ENCODE measurements at places on chromosomes 12 and 14.

DNA sequence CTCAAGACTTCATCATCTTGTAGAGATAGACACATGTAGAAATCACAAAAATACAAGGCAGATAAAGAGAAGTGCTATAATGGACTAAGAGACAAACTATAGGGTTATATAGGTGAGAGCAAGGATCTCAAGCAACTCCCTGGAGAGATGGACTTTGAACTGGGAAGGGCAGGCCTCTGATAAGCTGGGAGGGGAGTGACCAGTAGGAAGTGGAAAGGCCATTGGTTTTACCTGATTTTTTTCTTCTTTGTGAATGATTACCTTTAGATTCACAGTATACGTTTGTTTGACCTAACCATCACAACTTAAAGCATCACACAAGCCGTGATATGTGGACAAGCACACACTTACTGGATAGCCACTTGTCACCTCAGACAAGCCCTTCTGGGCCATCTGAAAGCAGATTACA lies 5.2 kb upstream of the TEP1 start:
- DNase-seq, result no peak

- DNase-seq, result no peak
Measured at GRCh38 chr14:92846162-92846897, 52.2 kb downstream of the GOLGA5 start.

GRCh38 chr12:128652136-128652751 lies 171.5 kb downstream of the SLC15A4 start:
- DNase-seq, result no peak

DNA sequence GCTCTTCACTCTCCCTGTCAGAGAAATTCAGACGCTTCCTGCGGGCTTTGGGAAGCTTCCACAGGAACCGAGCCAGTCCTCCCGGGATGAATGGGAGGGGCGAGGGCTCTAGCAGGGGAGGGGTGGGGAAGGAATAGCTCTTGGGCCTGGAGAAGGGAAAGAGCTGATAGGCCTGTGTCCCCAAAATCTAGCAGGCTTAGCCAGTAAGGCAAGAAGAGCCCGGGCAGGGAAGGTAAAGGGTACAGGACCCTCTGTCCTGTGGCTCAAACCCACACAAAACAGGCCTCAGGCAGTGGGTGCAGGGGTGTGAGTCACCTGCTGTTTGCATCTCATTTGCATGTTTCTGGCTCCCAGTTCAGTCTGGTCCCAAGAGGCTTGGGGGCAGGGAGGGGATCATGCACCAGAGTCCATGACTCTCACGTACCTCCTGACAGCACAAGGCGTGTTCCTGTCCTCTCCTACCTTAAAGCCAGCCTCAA lies 8.7 kb upstream of the SMUG1 start:
- DNase-seq, result no peak

DNA sequence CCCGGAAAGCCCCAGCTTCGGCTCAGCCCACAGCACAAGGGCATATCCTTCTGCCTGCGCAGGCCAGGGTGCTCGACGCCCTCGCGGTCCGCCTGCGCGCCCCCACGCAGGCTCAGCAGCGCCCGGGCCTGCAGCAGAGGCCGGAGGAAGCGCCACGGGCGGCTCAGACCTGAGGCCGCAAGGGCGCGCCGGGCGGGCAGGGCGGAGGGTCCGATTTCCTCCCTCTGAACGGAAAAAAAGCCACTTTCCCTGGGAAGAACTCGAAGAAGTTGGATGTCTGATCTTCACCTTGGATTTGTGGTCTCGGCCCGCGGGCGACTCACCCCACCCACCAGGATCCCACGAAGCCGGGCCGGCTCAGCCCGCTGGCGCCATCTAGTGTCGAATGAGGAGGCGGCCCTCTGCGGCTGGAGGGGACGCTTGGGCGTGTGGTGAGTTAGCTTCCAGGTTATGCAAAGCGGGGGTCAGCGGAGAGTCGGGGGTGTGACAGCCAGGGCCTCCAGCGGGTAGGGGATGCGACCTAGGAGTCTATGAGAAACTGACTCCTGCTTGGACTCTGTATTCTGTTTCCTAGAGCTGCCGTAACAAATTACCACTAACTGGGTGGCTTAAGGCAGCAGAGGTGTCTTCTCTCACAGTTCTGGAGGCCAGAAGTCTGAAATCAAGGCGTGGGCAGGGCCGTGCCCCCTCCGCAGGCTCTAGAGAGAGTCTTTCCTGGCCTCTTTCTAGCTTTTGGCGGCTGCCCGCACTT lies 40.0 kb upstream of the SRSF5 start:
- DNase-seq, result no peak

DNA sequence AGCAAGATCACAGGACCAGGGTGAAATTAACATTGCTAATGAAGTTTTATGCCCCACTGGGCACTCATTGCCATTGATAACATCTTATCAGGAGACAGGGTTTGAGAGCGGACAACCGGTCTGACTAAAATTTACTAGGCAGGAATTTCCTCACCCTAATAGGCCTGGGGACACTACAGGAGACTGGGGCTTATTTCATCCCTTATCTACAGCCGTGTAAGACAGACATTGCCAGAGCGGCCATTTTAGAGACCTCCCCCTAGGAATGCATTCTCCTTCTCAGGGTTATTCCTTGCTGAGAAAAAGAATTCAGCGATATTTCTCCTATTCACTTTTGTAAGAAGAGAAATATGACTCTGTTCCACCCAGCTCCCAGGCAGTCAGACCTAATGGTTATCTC lies 8.3 kb downstream of the OR4K17 start:
- no peak for DNase-seq

- DNase-seq, result no peak
Measured at GRCh38 chr12:66832997-66833396, 154.1 kb upstream of the GRIP1 start.

DNA sequence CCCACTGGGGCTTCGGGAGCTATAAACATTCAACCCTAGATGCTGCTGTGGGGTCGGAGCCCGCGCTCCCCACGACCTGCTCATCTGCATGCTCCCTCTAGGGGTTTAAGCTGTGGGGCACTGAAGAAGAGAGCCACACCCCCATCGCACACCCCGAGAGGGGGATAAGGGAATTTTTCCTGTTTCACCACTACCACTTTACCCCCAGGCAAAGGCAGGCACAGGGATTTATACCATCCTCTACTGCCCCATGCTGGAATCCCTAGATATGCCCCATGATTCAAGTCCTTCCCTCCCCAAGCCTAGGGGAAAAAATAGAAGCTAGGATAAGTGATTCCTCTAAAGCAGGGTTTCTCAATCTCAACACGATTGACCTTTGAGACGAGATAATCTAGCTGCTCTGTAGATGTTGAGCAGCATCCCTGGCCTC lies 59.9 kb upstream of the CCDC60 start:
- DNase-seq, result no peak

DNA sequence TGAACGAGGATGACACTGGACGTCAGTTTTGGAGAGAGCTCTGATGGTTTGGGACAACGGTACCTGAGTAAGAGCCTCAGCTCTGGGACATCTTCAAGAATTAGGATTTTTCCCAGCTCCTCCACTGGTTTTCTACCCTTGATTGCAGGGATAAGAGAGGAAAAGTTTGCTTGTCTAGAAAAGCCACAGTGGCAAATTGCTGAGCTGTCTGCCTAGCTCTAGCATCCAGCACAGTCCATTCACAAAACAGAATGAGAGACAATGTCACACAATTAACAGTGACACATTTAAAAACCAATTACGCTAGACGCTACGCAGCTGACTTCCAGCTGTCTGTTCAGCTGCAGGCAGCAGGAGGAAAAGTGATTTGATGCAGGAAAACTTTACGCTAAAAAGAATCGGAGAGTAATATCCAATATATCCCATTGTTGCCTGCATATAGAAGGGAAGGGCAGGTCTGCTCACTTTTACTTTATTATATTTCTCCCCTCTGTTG lies 168.1 kb upstream of the PRICKLE1 start:
- DNase-seq, result no peak

DNA sequence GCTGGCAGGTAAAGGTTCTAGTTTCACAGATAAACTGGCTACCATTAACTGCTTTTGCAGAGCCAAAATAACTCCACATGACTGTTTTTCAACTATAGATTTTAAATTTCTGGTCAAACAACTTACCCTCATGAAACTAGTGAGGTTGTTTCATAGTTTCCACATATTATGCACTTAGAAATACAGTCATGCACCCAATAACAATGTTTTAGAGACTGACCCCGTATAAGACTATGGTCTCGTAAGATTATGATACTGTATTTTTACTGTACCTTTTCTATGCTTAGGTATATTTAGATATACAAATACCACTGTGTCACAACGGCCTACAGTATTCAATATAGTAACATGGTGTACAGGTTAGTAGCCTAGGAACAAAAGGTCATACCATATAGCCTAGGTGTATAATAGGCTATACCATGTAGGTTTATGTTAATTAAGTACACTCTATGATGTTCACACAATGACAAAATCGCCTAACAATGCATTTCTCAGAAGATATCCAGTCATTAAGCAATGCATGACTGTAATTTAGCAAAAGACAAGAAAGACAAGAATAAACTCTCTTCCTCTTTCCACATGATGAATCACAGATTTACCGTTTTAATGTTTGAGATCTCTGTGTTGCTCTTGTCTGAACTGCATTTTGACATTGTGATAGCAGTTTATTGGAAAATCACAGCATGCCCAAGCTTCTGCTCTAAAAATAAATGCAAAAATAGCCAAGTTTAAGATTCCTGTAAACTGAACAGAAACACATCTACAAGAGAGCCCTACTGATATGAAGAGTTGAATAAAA lies 17.1 kb downstream of the DICER1 start:
- DNase-seq, result no peak

DNA sequence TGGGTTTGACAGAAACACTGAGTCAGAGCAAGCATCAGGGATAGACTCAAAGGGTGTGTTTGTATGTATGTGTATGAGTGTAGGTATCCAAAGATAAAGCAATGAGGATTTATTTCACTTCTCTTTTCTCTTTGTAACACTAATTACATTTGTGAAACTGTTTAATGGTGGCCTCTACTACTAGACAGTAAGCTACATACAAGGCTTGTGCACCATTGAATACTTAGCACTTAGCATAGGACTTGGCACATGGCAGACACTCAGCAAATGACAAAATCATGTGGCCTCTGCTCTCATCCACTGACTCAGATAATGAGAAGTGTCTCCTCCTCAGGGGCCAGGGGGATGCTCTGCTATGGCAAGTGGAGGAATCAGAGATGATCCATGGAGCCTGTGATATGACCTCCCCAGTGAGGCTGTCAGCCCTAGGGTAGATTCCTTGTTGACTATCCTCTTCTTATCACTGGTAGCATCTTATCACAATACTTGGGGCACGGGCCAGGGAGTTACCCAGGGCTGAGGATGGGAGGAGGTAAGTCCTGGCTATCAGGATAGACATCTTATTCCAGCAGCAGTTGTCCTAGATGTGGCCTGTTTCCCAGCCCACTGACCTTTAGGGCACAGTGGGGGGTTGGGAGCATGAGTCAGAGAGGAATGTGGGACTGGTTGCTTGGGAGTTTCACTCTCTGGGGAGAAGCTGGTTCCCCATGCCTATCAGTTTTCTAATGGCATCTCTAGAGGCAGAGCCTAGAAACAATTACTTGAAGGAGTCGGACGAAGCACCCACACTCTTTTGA lies 71.2 kb upstream of the HOXC13 start:
- no peak for DNase-seq

DNA sequence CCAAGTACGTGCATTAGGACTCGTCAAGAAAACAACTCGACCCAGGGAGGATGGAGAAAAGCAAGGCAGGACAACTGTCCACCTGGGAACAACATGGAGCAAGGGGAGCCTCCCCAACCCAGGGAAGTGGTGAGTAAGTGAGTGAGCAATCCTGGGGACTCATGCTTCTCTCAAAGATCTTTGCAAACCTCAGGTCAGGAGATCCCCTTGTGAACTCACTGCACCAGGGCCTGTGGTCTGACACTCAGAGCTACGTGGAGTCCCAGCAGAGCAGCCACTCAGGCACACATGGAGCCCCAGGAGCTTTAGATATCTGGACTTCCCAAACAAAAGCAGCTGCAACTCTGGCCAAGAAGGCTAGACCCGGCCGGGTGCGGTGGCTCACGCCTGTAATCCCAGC lies 12.2 kb upstream of the OR5AU1 start:
- DNase-seq, result no peak

DNA sequence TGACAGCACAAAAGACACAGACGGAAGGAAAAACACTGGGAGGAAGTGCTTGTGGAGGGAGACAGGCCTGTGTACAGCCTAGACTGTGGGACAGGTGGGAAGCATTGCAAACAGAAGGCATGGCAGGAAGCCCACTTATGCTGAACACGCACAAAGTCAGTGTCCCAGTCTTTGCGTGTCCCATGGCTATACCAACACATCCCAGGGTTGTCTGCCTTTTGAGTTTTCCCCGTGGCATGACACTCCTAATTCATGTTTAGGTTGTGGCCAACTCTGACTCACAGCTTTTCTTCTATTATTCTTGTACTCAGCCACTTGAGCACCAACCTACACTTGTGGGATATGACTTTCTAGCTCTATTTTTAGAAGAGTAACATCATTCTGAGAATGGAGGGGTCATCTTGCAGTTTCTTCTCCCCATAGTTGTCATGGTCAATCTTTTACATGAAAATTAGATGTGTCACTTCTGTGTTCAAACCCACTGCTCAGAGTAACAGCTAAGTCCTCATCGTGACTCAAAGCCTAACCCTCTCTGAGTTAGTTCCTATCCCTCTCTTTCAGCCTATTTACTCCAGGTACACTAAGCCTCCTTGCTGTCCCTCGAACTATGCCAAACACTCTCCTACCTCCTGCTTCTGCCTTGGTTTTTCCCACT lies 27.5 kb upstream of the JPH4 start:
- DNase-seq, result no peak

DNA sequence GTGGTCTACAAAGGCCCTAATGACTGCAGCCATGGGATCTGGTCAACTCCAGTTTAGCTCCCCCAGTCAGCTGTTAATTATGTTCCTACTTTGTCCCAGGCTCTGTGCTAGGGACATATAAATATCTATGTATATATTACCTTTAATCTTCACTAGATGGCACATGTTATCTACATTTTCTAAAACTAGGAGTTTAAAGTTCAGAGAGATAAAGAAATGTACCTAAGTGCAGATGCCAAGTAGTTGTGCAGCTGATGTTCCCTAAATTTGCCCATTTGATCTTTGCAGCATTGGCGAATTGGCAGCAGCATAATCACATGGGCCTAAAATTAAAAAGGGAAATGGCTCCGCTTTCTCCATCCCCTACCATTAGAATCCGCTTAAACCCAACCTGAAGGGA lies 541.1 kb downstream of the MED13L start:
- no peak for DNase-seq

DNA sequence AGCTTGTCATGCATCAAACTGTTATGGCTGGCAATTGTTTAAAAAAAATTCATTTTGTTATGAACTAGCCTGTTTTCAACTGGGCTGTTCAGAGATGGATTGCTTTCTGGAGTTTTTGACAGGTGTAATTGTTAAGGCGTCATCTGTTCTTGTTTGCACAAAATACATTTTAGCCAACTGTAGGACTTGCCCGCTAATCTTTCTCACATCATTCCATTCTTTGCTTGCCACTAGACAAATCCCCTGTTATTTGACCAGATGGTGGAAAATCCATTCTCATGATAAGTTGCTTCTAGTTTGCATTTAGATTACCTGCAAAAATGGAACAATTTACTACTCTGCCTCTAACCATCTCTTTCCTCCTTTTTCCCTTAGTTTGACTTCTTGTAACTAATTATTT lies 114.3 kb downstream of the NPAS3 start:
- DNase-seq, result no peak
